Fibroblast of skin of scalp (primary cell): ENCODE measurements at places on chromosomes 2 and 18.

GRCh38 chr18:36672437-36673344 is 156.1 kb downstream of the TPGS2 start:
- DNase-seq, result peak; percentile 12

DNA sequence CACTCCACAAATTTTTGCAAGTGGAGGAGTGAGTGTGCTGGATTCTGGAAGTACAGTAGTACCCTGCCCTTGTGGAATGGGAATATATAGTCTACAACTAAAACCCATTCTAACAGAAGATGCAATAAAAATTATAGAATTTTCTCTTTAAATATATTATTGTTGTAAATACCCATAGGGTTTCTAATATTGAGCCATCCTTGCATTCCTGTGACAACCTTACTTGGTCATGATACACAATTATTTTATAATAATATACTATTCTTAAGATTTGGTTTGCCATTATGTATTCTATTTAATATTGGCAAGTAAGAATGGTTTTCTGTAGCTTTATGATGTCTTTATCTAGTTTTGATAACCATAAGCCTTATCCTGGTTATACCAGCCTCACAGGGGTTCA is 52.2 kb downstream of the EML6 start:
- no peak for DNase-seq

DNA sequence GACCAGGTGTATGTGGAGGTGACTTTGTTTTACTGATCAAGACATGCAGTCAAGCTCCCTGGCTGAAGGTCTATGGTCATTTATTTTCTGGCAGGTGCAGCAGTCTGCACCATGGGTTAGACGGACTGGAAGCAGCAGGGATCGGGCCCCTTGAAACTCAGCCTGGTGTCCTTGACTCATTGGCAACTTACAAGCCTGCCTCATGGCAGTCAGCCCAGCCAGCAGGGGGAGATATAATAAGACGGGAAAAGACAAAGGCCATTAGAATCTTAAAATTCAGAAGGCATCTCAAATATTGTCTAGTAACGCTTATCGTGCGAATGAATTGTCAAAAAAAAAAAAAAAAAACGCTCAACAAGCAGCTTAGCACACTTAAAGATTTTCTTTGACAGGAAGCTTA is 308.2 kb downstream of the EN1 start:
- DNase-seq, result peak; percentile 16

- DNase-seq, result no peak
Measured at GRCh38 chr2:147952118-147952517, 68.4 kb downstream of the ORC4 start.

DNA sequence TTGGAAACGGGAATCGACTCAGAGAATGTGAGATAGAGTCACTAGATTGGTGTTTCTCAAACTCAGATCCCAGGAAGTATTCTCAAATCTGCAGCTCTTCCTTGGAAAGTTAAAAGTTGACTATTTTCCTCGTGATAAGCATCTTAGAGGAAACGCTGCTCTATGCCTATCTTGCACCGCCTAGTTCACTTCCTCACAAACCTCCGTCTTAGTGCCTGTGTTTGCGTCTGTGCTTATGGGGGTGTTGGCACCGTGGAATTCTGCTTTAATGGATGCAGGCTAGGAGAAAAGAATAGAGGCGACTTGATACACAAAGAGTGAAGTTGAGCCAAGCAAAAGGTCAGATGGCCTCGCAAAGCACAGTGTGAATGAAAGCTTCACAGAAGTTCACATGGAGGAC is 255.3 kb upstream of the ID2 start:
- DNase-seq, result no peak

DNA sequence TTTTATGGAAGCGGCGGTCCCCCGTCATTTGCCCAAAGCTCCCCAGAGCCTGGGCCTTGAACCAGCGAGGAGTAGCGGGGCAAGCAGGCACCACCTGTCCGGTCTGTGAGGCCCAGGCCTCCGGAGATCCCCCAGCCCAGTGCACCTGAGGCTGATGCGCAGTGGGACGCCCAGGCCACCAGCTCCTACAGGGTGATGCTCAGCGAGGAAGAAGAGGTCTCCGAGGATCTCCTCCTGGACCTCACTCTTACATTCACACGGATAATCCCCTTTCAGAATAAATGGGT is 220.2 kb downstream of the NDUFA10 start:
- no peak for DNase-seq

GRCh38 chr2:10447300-10447894 is 730 bp downstream of the ODC1 start:
- no peak for DNase-seq

DNA sequence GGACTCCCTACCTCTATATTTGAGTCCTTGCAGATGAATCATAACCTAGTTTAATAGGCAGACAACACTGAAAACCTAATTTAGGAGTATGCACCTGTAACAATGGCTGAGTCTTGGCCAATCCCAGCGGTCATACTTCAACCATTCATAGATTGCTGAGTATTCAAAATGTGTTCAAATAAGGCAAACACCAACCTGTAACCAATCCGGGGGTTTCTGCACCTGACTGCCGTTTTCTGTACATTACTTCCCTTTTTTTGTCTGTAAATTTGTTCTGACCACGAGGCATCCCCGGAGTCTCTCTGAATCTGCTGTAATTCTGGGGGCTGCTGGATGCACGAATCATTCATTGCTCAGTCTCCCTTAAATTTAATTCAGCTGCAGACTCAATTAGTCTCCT is 338.6 kb downstream of the STK39 start:
- no peak for DNase-seq

- no peak for DNase-seq
Measured at GRCh38 chr2:792687-793086, 115.5 kb upstream of the TMEM18 start.

GRCh38 chr2:11506611-11506969 is 27.3 kb upstream of the GREB1 start:
- no peak for DNase-seq

DNA sequence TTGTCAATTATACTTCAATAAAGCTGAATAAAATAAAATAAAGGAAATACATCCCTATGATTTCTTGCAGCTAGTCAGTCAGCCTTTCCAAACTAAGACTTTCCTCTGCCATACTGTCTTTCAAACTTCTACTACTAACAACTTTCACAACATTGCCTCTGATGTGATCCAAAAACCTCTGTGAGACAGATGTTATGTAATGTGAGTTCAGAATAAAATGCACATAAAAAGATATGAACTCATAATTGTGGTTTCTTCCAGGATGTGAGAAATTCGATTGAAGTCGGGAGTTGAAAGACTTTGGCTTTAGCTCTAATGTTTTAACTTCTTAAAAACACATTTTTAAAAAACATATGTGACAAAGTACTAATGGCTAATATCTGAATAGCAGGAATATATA is 98.7 kb downstream of the PIGN start:
- DNase-seq, result no peak

- no peak for DNase-seq
Measured at GRCh38 chr2:61727746-61728145, 126.1 kb downstream of the FAM161A start.
